ENCODE measurements at places on chromosomes 2 and 18. TPM values are rescaled to one million over a fixed set of nuclear protein-coding genes. Genes with fewer than 3 reads are reported as not detected.

GRCh38 chr2:109447251-109447661, 166.5 kb downstream of the SEPTIN10 start:
- DNase-seq = no peak

DNA sequence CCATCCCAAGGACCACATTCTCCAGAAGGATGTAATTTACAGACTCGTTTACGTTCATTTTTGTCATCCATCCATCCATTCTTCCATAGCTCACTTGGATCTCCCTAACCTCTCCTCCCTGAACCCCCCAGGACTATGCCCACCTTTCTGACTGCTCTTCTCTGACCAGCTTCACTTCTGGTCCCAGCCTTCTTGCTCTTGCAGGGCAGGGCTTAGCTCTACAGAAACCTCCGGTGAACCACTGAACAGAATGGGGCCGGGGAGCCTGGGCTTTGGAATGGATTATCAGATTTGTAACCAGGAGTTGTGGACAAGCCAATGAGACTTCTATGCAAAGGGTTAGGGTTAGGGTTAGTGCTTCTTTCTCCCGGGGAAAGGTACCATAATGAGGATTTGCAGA, 95.0 kb downstream of the TGFA start:
- no peak for DNase-seq

GRCh38 chr18:22332590-22332989, 85.1 kb downstream of the CTAGE1 start:
- DNase-seq = no peak

- DNase-seq = peak; percentile 51
Measured at GRCh38 chr2:74535440-74535965, 5.8 kb downstream of the HTRA2 start.

GRCh38 chr2:79139423-79139822, 19.1 kb downstream of the REG1A start:
- DNase-seq = no peak

GRCh38 chr18:32042337-32042736, 23.7 kb downstream of the RNF125 start:
- no peak for DNase-seq

- DNase-seq = no peak
Measured at GRCh38 chr2:144937910-144938709, 418.2 kb upstream of the ZEB2 start.

DNA sequence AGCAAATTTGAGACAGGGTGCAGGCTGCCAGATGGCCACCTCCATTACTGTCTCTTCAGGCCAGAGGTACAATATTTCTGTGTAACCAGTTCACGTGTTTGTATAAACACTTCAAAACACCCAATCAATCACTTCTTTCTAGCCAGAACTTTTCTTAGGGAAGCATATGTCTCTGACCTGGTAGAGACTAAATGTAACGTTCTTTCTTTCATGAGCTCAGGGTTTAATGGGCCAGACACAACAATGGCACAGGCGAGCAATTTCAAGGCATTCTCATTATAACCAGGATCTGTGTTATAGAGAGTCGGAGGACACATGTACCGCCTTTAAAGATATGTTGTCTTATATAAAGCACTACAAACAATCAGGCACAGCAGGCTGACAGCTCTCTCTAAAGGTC, 1846.4 kb upstream of the PIK3C3 start:
- no peak for DNase-seq

DNA sequence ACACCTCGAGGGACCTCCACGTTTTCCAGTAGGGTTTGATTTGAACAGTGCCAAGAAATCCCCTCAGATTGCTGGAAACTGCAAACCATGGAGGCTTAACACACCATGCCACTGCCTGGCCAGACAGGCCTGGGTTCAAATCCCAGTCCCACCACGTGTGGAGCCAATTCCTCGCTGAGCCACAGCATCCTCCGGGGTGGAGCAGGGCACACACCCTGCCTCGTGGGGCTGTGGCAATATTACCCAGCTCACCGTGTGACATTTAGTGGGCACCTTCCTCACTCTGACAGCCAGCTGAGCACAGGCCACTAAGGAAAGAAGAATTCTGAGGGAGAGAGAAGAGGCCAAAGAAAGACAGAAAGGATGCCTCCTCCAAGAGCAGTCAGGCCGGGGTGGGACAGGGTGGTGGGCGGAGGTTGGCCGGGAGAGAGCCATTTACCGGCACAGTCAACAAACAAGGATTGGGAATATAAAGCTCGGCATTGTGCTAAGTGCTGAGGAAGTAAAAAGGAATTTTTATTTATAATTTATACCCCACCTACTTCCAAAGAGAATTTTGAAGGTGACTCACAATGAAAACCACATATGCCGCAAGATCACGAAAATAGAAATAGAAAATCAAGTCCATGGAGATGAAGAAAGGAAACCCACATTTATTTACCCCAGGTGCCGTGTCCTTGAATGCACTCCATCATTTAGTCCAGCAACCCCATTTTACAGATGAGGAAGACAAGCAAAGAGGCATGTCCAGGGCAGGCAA, 111.5 kb downstream of the MCFD2 start:
- no peak for DNase-seq

SLC30A3 gene
- 0.58 TPM for total RNA-seq

CYP1B1 gene
- total RNA-seq = 69.4 TPM

CYS1 gene
- 4.5 TPM for total RNA-seq

HOXD13 gene
- not detected for total RNA-seq

KIF1A gene
- 0.81 TPM for total RNA-seq

NOSTRIN gene
- 70.0 TPM for total RNA-seq
